ENCODE measurements at places on chromosomes 11 and 22.
A peak's percentile ranks its signal among the peaks of the same experiment; 100 is the strongest.

GRCh38 chr11:27216270-27217149 is 146.5 kb downstream of the CCDC34 start:
- DNase-seq, result peak; percentile 39

DNA sequence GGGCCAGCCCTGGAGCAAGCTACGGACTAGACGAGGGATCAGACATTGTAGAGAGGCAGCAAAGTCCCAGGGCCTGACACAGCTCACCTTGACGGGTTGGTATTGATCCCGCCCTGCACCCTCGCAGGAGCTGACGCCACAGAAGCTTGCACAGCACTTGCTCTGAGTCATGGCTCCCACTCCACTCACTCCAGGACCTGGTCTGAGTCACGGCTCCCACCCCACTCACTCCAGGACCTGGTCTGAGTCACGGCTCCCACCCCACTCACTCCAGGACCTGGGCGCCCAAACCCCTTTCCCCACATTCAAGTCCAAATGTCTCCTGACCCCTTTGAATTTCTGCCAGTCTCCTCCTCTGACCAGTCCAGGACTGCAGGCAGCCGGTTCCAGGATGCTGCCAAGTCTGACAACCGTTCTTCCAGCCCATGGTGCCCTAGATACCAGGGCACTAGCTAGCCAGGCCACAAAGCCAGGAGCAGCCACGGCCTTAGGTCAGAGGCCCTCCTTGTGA is 6.0 kb upstream of the PNPLA5 start:
- no peak for DNase-seq

- DNase-seq, result no peak
Measured at GRCh38 chr11:42257534-42257933, 798.1 kb upstream of the LRRC4C start.

DNA sequence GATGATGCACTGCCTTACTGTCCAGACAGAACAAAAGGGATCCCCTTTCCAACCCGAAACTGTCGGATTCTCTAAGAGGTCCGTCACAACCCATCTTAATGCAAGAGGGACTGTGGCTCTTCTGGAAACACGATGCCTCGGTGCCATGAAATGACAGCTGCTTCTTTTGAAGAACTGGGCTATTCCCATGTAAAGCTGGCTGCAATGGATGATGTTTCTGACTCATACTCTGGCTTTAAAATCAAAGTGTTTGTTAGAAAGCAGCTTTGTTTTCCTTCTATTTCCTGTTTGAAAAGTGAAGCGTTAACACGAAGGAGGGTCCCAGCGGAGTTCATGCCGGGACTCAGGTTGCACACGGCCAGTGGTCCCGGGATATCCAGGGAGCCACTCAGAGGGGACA is 3.1 kb downstream of the TP53AIP1 start:
- DNase-seq, result no peak

GRCh38 chr11:128824191-128825049 is 42.7 kb downstream of the KCNJ1 start:
- DNase-seq, result no peak

Data from NCI-H1105 (cell line).